ENCODE measurements at places on chromosomes 12 and 14.
A peak's percentile ranks its signal among the peaks of the same experiment; 100 is the strongest.

- DNase-seq: no peak
These were observed 423.9 kb downstream of the SOX5 start for GRCh38 chr12:23525450-23526072.

- no peak for DNase-seq
These were observed 353.3 kb downstream of the GRIN2B start for GRCh38 chr12:13628067-13628466.

- no peak for DNase-seq
These were observed 1.6 kb upstream of the RBMS2 start for GRCh38 chr12:56520048-56520447.

GRCh38 chr12:54935235-54935951 is 49.2 kb downstream of the TESPA1 start:
- DNase-seq: no peak

GRCh38 chr12:92342574-92342973 is 196.9 kb upstream of the BTG1 start:
- no peak for DNase-seq

DNA sequence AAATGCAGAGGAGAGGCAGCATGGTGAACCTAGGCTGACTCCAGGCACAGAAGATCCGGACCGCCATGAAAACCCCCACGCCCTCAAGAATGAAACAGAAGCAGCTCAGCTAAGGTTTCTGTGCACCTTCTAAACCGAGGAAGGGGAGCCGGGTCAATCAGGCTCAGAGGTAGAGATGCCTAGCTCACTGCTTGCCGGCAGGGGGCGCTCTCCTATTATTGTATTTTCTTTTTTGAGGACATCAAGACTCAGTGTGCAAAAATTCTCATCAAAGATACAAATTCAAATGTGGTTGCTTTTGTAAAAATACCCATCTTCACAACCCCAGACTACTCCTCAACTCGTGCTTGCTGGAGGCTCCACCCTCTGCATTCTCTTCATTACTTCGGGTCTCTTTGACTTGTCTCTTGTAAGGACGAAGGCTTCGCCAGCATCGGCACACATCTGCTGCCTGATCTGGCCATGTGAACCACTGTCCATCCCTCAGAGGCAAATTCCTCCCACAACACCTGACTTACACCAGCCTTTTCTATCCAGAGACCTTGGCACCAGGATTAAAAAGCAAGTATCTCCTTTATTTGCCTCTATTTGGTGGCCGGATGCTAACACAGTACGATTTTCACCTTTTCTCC is 33.4 kb upstream of the RNASE3 start:
- peak; percentile 52 for DNase-seq

DNA sequence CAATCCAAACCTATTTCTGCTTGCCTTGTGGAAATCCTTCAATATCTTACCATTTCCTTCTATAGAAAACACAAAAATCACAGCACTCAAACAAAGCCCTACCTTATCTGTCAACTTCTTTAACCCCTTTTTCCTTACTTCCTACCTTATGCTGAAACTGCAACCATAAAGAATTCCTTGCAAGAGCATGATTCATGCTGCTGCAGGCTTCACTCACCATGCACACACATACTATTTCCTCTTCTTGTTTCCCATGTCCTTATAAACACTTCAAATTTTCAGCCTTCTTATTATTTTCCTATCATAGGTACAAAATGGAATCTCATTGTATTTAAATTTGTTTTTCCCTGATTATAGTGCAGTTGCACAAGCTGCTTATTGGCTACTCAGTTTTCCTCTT is 23.3 kb downstream of the LMNTD1 start:
- DNase-seq: no peak

Measured in NCI-H524 (cell line).